ENCODE measurements at places on chromosomes 5 and 9.

GRCh38 chr5:1668141-1668721, 131.4 kb downstream of the MRPL36 start:
- no peak for DNase-seq

DNA sequence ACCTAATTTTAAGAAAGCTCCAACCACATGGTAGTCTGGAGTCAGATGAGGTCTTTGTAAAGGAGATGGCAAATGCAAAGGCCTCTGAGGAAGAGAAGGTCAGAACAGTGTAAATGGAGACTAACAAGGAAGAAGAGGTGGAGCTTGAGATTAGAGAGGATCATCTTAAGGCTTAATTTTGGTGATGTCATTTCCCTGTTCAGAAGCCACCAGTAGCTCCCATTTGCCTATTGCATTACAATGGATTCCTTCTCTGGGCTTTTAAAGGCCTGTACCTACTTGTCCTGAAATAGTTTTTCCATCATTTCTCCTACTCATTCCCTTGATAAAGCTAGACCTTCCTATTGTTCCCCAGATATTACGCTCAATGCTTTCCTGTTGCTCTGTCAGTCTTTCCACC, 16.1 kb downstream of the PCSK5 start:
- DNase-seq, result no peak

DNA sequence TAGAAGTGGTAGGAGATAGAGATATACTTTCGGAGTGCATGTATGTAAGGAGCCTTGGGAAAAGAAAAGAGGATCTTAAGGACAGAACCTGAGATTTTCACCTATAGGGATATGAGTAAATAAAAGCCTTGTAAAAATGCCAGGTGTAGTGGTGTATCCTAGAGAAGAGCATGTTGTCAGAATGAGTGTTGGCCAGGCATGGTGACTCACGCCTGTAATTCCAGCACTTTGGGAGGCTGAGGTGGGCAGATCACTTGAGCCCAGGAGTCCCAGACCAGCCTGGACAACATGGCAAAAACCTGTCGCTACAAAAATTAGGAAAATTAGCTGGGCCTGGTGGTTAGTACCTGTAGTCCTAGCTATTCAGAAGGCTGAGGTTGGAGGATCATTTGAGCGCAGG, 76.0 kb downstream of the IPO11 start:
- no peak for DNase-seq

- DNase-seq, result no peak
Observed at GRCh38 chr9:95156074-95156473, 161.4 kb downstream of the FANCC start.

DNA sequence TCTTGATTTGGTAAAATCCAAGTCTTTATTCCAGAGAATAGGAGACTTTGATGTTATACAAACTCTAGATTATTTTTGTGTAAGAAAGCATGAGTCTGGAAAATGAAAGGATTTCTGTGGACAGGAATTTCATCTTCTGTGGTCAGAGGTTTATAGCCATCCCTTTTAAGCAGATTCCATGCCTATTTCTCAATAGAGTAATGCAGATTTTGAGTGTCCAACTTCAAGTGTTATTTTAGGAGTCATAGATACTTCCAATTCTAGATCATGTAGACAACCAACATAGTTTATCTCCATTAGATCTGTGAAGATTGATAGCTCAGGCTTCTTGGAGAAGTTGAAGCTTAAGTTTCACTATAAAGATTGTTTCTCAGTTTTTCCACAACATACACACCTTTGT, 379.7 kb downstream of the PSAT1 start:
- no peak for DNase-seq

DNA sequence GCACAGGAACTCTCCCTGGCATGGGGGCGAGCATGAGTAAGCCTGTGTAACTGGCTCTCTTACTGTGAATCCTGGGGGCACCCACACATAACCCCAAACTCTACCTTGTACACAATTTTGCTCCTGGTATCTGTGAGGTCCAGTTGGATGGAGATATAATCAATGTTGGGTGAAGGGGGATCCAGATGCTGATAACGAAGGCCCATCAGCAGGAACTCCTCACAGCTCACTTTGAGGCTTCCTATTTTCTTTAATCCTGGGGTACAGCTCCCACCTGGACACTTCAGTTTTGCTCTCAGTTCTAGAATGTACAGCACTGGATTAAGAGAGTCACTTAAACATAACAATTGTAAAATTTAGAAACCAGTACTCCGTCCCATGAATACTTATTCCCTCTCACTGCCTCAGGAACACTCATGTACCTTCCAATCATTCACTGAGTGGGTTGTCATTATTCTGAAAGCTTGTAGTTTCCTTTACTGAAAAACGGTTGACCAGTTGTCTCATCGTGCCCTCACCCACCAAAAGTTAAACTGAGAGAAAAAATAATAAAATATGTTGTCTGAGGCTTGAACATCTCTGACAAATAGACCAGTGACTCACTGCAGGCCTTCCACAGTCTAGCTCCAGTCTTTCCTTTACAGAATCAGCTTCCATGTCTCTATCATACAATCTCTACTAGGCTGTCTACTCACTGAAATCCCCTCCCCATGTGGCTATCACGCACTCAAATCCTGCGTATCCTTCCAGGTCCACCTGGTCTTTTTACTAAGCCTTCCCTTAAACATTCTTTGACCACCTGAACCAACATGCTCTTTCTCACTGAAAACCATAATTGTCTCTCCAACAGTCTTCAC, 52.6 kb downstream of the FREM1 start:
- DNase-seq, result no peak

GRCh38 chr5:64318175-64318574, 152.5 kb downstream of the RNF180 start:
- no peak for DNase-seq

DNA sequence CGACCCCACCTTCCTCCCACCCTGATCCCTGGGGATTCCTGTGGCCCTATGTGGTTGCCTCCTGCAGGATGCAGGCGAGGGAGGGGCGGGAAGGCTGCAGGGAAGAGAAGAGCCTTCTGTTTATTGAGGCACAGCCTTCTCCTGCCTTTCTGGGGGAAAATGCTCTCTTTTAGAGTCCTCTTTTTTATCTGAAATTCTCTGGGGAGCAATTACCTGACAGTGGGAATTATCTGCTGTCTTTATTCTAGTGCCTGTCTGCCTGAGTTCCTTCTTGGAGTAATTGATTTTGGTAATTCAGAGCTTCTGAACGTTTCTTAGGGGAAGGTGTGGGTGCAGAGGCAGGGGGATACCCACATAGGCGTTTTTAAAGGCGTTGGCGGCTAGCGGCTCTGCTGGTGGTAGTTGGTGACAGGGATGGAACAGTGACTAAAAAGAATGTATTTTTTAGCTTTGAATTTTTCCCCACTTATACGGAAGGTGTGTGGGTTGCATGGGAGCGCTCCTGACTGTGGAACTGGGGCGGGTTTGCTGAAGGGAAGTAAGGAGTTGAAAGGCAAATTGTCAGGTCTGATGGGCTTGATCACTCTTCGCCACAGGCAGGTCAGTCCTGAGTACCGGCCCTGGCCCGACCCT, 35.2 kb upstream of the DAB2IP start:
- DNase-seq, result no peak

DNA sequence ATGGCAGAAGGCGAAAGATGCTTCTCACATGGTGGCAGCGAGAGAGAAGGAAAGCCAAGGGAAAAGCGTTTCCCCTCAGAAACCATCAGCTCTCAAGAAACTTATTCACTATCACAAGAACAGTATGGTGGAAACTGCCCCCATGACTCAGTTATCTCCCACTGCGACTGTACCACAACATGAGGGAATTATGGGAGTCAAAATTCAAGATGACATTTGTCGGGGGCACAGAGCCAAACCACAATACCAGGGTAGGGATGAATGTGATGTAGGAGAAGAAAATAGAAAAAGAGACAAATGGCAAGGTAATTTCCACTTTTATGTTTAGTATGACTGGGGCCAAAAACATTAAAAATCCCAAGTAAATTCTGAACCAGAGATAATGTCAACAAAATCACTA, 216.8 kb downstream of the TRIM36 start:
- DNase-seq, result no peak

GRCh38 chr5:59272809-59273427, 620.6 kb downstream of the PDE4D start:
- DNase-seq, result no peak

- no peak for DNase-seq
Observed at GRCh38 chr9:36665387-36665786, 92.7 kb downstream of the MELK start.

DNA sequence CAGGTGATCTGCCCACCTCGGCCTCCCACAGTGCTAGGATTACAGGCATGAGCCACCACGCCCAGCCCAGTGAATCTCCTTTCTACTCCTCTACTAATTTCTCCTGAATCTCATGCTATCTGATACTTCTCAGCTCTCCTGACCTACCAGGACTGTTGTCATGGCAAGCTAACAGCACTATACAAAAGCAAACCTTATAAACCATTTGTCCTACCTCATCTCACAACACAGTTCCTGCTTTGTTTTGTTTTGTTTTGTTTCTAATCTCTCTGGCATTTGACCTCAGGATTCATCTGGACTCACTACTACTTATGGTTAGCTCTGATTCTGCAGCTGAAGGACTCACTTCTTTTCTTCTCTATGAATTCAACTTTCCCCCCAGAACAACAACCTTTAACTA, 734.8 kb downstream of the TLE1 start:
- DNase-seq, result no peak

DNA sequence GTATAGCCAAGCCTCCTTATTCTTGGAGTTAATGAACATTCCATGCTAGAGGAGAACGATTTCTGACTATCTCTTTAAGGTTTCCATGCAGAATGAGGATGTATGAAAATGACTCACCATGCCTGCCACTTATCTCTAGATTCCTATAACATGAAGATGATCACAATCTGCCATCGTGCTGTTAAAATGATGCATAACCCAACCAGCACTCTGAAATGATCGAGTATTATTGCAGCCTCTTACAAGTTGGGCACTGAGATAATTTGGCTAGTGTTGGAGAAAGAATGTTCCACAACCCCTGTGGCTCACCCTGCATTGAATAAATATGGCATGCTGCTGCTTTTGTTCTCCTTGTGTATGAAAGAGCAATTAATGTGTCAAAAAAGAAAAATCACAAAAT, 1143.6 kb upstream of the WWC1 start:
- no peak for DNase-seq

- DNase-seq, result no peak
Observed at GRCh38 chr5:10964806-10965205, 203.8 kb upstream of the DAP start.

Data from stimulated activated CD8-positive, alpha-beta memory T cell treated with anti-CD3 and anti-CD28 coated beads, Interleukin-4, amount 100 ng/mL, for 4 hours (primary cell).